Tibial nerve (tissue), 4 donors: ENCODE measurements at places on chromosomes 6 and 20.

- DNase-seq = no peak
Observed at GRCh38 chr6:13120483-13121482, 207.6 kb downstream of the TBC1D7 start.

- no peak for DNase-seq
Observed at GRCh38 chr20:5908981-5909380, 41.4 kb downstream of the TRMT6 start.

GRCh38 chr6:10451828-10452509, 37.1 kb upstream of the TFAP2A start:
- DNase-seq = no peak

GRCh38 chr20:10550204-10551118, 115.4 kb downstream of the SLX4IP start:
- DNase-seq = no peak

- DNase-seq = no peak
Observed at GRCh38 chr6:24125980-24126379, at the start of gene NRSN1. TSS of gene NRSN1 (plus strand) at chr6:24126215. CDS start at chr6:24134328, 8,113 bp downstream.

DNA sequence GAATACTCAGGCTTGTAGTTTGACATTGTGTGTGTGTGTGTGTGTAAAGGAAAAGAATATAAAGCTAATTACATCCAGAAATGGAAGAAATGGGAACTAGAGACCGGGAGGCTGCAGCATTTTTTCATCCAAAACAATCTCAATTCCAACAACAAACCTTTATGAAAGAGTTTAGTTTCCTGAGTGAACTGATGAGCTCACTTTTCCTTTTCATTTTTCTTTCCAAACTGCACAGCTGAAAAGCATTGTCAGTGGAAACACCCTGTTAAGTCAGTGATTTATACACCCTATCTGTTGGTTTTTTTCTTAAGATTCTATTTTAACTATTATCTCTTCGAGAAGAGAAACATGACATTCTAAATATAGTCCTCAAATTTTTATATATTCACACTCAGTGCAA, 130.9 kb downstream of the RFPL4B start:
- no peak for DNase-seq

DNA sequence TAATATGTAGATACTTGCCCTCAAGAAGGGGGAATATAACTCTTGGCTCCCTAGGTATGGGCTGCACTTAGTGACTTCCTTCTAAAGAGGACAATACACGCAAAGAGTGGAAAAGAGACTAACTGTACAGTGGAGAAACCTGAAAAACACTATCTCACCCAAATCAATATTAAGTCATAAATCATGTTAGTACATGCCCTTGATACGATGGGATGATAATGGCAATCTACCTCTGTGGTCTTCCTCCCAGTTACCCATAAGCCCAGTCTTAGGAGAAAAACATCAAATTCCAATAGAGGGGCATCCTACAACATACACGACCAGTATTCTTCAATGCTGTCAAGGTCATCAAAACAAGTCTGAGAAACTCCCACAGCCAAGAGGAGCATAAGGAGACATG, 1.3 kb downstream of the TRIM26 start:
- no peak for DNase-seq

DNA sequence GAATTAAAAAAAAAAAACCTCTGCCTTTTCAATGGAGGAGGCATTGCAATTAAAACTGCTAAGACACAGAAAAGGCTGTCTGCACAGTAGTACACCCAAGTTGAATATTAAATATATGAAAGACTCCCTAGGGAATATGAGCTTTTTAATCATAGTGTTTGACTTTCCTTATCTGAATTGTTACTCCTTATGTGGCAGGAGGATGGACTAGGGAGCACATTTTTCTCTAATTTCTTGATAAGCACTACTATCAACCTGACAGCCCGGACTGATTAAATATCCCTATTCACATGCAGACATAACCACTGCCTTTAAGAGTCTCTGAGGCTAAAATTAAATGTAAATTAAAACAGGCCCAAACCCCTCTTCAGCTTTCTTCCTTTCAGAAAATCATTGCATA, 428.6 kb upstream of the GJE1 start:
- DNase-seq = no peak
